Hepatocyte (in vitro differentiated cells): ENCODE measurements at places on chromosomes 11 and 22. TPM values are rescaled to one million over a fixed set of nuclear protein-coding genes. Genes with fewer than 3 reads are reported as not detected.

- no peak for DNase-seq
These were observed 22.1 kb downstream of the OR8G5 start for GRCh38 chr11:124278261-124278660.

- no peak for DNase-seq
These were observed 498.5 kb downstream of the INSC start for GRCh38 chr11:15613251-15613650.

DNA sequence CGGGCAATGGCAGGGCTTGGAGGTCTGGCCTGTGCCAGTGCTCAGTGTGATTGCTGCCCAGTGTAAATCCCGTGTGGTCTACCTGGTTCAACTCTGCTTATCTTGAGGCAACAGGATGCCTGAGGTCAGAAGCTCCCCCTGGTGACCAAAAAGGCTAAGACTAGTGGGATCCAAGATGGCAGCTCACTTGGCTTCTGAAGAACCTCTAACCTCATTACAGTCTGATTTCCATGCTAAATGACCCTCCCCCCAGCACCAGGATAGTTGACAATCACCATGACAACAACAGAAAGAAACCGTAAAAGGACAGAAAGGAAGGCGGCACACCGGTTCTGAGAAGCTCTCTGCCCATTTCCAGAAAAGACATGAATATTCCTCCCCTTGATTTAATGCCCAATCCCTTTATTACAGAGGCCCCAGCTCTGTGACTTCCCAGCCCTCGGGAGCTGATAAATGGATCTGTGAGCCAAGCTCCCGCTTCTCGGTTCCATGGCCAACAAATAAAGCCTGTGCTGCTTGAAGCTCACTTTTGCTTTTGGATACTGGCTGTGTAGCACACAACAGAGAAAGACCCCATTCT lies 398.4 kb downstream of the CTTN start:
- DNase-seq, result no peak

APOL6 gene
- 19.6 and 21.0 TPM in 2 replicates for total RNA-seq

GRCh38 chr11:30509364-30509763 lies 76.8 kb downstream of the MPPED2 start:
- no peak for DNase-seq

DNA sequence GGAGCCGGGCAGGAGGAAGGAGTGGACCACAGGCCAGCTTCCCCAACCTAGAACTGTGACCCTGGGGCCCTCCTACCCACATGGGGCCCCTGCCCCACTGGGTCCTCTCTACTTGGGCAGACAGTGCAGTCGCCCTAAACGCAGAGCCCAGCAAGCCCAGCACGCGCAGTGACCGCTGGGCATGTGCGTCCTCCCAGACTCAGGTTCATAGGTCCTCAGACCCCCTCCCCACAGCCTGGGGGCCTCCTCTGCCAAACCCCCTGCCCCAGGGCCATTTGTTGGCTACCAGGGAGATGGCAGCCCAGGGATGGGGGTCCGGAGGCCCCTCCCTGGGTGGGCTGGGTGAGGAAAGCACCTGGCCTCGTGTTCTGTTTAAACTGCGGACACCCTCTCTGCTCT lies 23.9 kb downstream of the RTN4R start:
- DNase-seq, result no peak

GRCh38 chr11:61514050-61514917 lies 5.7 kb downstream of the LRRC10B start:
- DNase-seq, result no peak

- no peak for DNase-seq
These were observed 10.4 kb upstream of the EMID1 start for GRCh38 chr22:29195118-29195963.

GRCh38 chr22:40436505-40437431 lies 66.4 kb downstream of the SGSM3 start:
- peak; percentile 74 for DNase-seq
